ENCODE measurements at places on chromosomes 13 and 19. TPM values are rescaled to one million over a fixed set of nuclear protein-coding genes. Genes with fewer than 3 reads are reported as not detected.

DNA sequence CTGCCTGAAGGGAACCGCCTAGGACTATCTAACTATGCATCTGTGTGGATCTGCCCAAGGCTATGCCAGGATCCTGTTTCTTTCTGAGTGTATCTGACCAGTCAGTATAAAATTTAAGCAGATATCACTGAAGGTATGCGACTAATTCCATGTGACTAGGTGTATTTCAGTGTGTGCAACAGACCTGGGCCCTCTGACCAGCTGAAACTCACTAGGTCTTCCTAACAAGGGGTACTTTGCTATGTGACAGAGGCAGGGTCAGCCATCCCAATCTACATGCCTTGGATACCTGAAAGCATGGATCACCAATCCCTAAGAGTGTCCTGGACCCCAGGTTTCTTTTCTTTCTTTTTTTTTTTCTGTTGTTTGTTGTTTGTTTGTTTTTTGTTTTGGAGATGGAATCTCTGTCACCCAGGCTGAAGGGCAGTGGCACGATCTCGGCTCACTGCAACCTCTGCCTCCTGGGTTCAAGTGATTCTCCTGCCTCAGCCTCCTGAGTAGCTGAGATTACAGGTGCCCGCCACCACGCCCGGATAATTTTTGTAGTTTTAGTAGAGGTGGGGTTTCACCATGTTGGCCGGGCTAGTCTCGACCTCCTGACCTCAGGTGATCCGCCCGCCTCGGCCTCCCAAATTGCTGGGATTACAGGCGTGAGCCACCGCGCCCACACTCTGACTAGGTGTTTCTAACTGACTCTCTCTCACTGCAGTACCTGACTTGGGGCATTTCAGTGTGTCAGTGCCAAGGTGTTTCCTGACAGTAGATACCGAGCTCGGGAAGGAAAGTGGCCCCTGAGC, 43.5 kb downstream of the FCGBP start:
- DNase-seq, result no peak

DNA sequence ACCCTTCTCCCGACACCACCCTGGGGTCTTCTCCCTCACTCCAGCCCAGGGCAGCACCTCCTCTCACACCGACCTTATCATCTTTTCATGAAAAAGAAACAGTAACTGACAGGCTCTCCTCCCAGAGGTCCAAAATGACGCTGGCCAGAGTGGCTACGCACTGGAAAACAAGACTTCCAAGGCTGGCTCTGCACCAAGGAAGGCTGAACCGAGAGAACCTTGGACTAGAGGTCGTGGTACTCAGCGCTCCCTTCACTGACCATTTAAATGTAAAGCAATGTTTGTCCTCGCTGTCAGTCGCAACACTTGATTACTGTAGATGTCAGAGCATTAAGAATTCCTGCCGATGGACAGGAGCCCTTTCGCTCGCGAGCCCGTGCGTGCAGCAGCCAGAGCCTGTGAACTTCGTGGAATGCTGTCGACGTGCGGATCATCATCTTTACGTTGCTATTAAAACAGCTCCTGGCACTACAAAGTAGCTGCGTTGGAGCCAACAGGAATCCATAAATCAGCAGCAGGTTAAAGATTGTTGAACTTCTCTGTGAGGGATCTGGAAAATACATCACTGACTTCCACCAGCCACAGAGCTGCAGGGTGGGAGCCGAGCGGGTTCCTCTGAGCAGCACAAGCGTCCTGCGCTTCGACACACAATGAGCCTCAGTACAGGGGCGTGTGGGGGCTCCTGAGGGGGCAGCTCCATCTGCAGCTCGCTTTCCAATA, 125.5 kb upstream of the MCF2L start:
- no peak for DNase-seq

GRCh38 chr13:71213252-71213821, 653.7 kb downstream of the DACH1 start:
- no peak for DNase-seq

DNA sequence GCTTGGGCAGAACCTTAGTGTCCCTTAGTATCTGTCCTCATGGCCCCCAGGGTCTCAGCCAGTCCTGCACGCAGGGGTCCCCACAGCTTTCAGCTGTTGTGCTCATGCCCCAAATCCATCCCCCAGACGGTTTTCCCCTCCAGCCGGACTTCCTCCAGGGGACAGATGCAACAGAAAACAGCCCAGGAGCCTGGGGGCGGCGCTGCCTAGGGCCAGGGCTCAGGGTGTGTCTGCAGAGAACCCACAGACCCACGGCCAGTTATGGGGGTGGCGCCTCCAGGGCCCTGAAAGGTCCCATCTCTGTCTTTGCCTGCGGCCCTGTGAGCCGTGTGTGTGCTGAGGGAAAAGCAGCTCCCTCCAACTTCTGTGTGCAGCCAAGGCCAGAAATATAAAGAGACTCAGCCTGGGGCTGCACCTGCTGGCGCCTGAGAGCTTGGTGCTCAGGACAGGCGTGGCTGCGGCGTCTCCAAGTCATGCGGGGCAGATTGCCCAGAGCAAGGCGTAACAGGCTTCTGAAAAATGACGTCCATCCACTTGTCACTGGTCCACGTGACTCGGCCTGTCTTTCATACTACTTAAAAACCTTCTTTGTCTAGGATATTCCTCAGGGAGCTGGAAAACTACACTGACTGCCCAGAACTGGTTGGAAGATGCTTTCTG, 22.1 kb upstream of the F7 start:
- DNase-seq, result peak; percentile 41

DNA sequence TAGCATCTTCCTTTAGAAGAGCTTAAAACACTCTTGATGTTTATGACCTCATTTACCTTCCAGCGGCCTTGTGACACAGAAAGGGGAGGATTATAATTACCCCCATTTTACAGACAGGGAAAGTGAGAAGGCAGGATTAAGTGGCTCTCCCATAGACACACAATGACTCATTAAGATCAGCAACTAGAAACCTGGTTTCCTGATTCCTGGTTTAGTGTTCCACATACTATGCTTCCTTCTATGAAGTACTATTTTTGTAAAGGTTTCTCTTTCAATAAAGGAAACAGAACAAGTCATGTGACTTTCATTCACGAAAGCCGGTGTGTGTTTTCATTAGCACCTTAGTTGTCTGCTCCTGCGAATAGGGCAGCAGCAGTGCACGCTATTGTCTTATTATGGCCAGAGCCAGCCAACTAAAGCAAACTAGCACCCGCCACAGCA, 8.3 kb downstream of the IRS2 start:
- DNase-seq, result peak; percentile 33

DNA sequence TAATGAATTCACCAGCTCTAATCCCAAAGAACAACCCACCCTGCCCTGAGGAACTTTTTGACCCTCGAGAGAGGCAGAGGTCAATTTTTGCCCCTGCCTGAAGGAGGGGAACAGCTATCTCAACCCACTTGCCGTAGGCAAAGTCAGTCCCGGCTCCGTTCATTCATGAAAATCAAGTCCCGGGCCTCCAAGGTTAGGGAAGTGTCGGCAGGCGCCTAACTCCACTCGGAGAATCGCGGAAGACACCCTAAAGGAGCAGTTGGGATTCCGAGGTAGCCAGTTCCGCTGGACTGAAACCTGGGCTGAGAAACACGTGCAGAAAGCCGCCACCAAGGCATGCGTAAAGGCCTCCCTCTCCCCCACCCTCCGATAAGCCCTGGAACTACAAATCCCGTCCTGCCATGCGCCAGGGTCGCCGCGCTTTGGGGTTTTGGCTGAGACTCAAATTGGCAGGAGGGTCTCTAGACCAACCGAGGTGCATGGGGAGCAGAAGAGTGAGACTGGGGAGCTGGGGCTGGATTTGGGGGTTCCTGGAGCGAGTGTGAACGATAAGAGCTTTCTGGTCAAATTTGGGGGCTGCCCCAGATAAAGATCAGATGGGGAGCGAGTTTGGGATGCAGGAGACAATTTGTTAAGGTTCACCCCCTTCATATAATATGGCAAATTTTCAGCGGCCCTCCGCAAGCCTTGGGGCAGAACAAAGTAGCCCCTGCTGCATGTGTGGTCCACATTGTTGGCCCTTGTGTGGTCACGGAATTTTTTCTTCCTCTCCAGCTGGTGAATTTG, at the start of gene TNPO2:
Gene TNPO2 (minus strand): TSS at position 292 of the 786 bp plus-strand sequence. CDS start 2,955 bp downstream, outside the sequence.
- peak; percentile 69 for DNase-seq

GRCh38 chr13:107373551-107373950, 805.6 kb upstream of the ARGLU1 start:
- DNase-seq, result no peak

- DNase-seq, result no peak
These were observed 73.7 kb upstream of the SLAIN1 start for GRCh38 chr13:77623806-77624205.

Gene ZNF541
- total RNA-seq, result 0.16 TPM

Gene ANGPTL8
- total RNA-seq, result not detected

Gene SHISA2
- total RNA-seq, result not detected

Measured in transverse colon (tissue), 4 donors.